ENCODE measurements at places on chromosomes 11 and 22.

DNA sequence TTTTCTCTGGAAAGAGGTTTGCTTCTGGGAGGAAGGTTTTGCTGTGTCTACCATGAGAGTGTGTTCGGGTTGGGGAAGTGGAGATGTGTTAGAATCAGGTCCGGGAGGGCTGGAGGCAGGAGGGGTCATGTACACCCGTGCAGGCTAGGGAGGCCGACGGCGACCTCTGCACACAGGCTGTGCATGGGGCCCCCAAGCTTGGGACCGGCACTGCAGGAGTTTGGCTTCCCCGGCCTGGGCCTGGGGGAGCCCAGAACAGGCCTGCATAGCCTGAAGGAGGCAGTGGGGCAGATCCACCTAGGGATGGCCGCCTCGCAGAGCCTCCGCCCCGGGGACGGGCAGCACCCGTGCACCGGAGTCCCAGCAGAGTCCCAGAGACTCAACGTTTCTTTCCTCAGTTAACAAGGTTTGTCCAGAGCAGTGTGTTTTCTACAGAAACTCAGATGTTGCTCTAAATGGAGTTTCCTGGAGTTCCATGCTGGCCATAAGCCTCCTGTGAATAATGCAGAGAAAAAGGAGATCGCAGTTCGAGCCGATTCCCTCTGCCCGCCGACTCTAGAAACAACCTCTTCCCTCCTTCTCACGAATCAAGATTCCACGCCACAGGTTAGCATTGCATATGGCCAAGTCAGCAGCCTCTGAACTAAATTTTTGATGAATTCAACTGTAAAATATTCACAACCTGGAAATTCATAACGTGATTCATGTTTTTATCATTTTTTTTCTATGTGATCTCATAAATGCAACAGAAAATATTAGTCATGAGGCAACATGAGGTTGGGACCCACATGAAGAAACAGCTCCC, 427.3 kb downstream of the BRD1 start:
- no peak for DNase-seq

DNA sequence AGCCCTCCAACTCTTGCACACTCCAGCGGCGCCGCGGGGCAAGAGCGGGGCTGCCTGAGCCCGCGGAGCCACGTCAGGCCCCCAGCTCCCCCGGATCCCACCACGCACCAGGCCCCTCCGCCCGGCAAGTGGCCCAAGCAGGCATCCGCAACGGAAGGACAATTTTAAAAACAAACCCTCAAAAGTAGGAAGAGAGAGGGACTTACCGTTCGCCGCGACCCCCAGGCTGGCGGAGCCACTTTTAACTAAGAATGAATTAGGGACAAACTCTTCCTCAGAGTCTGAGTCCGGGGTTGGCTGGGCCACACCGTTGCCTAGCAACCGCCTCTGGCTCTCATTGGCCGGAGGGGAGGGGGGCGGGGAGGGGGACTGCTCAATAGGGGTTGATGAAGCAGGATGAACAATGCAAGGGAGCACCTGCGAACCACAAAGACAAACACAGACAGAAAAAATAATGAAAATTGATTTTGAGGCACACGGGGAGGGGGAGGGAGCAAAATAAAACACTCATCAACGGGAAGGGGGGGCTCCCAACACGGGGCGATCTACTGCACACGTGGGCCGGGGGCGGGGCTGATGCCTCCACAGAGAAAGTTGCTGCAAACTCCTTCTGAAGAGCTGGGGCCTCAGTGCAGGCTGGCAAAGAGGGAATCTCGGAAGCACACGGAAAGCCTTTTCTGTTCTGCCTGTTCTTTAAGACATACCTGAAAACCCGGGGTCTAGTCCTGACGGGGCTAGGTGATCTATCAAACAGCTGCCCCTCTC, 387.5 kb upstream of the NARS2 start:
- no peak for DNase-seq

DNA sequence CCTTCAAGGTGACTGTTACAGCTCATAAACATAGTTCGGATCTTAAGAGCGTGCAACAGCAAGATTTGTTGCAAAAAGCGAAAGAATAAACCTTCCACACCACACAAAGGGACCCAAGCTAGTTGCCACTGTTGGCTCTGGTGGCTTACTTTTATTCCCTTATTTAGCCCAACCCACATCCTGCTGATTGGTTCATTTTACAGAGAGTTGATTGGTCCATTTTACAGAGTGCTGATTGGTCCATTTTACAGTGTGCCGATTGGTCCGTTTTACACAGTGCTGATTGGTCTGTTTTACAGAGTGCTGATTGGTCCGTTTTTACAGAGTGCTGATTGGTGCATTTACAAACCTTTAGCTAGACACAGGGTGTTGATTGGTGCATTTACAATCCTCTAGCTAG, 776.9 kb upstream of the CNTN5 start:
- no peak for DNase-seq

GRCh38 chr11:14789879-14790484, 102.0 kb downstream of the CYP2R1 start:
- DNase-seq = no peak

- DNase-seq = no peak
Measured at GRCh38 chr11:2796091-2796490, 89.5 kb downstream of the CDKN1C start.

DNA sequence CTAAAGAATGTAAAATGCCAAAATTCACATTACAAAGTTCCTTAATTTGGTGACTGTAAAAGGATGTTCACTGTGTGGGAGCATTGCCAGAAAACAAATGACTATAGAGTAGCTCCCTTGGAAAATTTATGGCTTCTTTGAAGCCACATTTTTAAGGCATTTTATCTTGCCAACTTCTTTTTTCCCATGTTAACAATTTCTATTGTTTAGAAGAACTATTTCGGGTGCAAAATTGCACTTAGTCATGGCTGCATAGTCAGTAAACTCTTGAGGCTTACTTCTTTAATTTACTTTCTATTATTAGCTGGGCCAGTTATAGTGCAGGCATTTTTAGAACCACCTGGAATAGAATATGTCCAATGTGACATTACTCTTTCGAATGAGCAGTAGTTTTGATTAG, 515.3 kb downstream of the JRKL start:
- no peak for DNase-seq

- no peak for DNase-seq
Measured at GRCh38 chr11:101474666-101475065, 109.1 kb downstream of the TRPC6 start.

DNA sequence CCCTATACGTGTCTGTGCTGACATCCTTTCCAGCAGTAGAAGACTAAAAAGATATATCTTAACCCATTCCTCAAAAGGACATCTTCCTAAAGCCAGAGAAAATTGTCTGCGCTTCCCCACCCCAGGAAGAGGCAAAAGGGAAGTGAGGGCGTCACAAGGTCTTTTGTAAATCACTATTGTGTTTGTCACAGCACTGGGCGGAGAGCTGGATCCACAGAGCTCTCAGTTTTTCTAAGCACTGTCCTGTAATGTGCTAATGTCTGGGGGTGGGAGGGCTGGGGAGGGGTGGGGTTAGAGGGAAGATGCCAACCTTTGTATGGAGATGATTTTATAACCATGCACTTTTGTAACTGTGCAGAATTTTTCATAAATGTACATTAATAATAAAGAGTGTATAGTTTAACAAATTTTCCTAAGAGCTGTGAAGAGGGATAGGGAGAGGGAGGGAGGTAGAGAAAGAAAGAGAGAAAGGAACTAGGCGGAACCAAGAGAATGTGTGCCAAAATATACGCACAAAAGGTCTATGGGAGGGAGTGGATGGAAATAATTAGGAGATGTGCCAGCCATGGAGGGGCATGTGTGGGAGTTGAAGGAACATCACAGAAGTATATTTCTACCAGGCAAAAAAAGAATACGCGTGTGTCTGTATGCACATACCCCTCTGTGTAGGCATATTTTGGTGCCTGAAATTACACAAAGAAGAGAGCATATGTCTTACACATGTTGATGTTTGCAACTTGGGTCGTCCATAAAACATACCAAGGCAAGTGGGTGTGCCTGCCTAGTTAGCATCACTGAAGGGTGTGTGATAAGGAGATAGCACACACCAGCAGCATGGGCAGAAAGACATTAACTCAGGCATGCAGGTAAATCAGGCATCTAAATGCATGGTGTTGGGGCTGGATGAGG, 9.8 kb downstream of the LRRC55 start:
- DNase-seq = no peak

DNA sequence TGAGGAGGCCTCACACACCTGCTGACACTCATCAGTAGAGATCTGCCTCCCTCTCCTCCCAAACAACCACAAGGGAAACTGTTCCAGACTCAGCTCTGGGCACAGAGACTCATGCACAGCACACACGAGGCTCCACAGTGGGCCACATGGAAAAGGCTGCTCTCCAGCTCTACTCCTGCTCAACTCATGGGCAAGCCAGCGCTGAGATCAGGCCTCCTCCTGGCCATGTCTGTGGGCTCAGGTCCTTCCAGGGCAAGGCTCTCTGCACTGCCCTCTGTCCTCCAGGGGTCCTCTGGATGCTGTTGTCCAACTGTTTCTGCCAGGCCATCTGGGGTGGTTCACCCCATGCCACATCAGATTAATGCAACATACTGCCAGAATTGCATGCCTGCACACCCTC, 46.0 kb downstream of the PLEKHA7 start:
- DNase-seq = no peak
